CD8-positive, alpha-beta memory T cell (primary cell): ENCODE measurements at places on chromosomes 6 and 20.

- no peaks in the 10 kb centered on the region for H3K36me3 ChIP-seq
- no peak overlapping the region for H3K27ac ChIP-seq
- no peaks in the 10 kb centered on the region for H3K27me3 ChIP-seq
- H3K4me3 ChIP-seq, result no peak overlapping the region
- no peaks in the 10 kb centered on the region for H3K4me1 ChIP-seq
- no peak for DNase-seq
Observed at GRCh38 chr6:41720783-41721182, 14.6 kb downstream of the TFEB start.

DNA sequence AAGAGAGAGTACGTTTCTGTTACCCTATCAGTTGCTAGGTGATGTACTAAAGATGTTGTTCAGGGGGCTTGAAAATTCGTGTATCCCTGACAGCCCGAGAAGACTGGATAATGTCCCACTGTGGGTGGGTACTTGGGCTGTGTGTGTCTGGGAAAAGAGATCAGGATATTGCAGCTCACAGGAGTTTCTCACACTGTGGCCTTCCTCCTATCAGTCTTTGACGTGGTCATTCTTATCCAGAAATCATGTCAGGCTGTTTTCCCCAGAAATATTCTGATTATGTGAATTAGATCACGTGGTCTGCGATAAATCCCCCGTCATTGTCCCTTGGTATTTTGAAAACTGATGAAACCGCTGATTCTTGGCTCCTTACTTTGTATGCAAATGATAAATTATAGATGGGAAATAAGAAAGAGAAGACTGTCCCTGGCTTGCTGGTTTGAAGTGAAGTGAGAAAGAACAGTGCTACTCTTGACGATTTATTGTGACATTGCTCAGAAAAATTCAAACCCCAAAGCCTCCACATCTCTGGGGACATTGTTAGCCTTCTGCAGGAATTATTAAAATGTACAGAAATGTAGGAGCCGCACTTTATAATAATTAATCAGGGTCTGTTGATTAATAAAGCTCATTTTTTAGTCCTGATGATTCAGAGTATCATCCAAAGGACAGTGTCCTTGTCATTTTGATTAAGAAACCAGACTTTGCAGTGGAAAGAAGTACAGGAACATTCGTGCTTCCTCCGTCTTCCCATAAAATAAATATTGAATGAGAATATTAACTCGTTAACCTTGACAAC is 167.5 kb upstream of the TSHZ2 start:
- no peaks in the 10 kb centered on the region for H3K36me3 ChIP-seq
- no peak overlapping the region for H3K4me3 ChIP-seq
- H3K27ac ChIP-seq, result no peak overlapping the region
- H3K4me1 ChIP-seq, result no peaks in the 10 kb centered on the region

DNA sequence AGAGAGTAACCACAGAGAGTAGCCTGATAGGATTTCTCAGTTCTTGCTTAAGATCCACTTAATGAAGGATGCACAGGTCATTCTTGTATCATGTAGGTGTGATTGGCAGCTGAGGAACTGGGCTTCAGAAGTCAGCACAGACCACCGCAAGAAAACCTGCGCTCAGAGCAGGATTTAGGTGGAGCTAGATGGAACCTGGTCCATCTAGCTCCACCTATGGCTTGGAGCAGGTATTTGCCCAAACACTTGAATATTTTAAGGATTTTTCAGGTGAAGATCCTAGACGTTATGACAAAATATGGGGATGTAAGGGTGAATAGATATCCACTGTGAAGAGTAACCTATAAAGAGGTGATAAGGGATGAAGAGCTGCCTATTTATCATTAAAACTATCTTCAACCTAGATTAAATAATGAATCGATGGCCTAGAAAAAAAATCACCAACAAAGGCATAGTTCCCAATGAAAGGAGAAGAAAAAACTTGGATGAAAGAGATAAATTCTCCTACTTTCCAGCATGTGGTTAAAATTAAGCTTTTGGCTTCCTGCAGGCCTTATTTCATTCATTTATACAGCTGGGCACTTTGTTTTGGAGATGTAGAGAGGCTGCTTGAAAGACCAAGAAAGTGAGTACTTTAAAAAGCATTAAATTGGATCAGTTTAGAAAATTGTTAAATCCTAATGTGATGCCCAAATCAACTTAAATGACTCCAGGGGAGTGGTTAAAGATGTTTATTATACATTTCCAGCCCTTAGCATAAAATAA is 778.4 kb upstream of the GJE1 start:
- no peak overlapping the region for H3K27ac ChIP-seq
- H3K4me3 ChIP-seq, result no peak overlapping the region
- H3K36me3 ChIP-seq, result no peaks in the 10 kb centered on the region
- no peak for DNase-seq

DNA sequence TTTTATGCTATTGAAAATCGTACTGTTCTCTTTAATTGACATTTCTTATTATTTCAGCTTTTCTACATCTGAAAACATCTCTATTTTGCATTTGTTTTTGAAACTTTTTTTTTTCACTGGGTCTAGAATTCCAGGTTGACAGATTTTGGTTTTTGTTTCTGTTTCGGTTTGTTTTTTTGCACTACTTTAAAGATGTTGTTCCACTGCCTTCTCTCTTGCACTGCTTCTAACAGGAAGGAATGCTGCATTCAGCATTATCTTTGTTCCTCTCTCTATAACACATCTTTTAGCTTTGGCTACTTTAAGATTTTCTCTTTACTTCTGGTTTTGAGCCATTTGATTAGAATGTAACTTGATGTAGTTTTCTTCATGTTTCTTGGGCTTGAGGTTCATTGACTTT is 20.1 kb upstream of the SLC17A1 start:
- no peak for DNase-seq
- no peaks in the 10 kb centered on the region for H3K4me1 ChIP-seq
- H3K27me3 ChIP-seq, result no peaks in the 10 kb centered on the region
- H3K4me3 ChIP-seq, result no peak overlapping the region
- H3K36me3 ChIP-seq, result no peaks in the 10 kb centered on the region
- H3K27ac ChIP-seq, result no peak overlapping the region
